Nucleus accumbens (tissue), 56 donors: ENCODE measurements at places on chromosomes 12 and 14.

DNA sequence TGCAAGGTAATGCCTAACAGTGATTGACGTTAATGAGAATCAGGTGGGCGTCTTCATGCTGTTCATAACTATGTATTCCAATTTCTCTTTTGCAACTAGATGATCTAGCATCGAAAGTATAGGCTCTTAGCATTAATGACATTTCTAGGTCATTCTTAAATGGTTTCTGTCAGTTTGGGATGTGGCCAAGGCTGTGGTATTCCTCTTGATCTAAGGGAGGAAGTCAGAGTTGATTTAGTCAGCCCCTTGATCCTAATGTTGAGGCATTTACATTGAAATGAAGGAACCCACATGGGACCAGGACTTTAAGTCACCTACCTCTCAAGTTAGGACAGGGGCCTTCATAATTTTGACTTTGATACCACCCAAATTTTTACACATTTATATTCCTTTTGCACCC is 448.1 kb downstream of the NPAS3 start:
- DNase-seq: no peak

GRCh38 chr12:53221203-53222080 is 10.6 kb downstream of the RARG start:
- DNase-seq: peak; percentile 62

DNA sequence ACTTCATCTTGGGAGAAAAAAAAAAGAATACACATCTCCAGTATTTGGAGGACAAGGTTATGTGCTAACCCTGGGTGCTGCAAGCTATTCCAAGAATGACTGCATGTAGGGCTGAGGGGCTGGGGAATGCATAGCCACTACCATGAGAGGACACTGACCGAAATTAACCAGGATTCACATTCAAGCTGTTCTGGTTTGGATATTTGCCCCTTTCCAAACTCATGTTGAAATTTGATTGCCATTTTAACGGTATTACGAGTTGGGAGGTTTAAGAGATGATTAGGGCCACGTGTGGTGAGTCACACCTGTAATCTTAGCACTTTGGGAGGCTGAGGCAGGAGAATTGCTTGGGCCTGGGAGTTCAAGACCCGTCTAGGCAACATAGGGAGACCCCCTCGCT is 18.5 kb upstream of the MARK3 start:
- no peak for DNase-seq

DNA sequence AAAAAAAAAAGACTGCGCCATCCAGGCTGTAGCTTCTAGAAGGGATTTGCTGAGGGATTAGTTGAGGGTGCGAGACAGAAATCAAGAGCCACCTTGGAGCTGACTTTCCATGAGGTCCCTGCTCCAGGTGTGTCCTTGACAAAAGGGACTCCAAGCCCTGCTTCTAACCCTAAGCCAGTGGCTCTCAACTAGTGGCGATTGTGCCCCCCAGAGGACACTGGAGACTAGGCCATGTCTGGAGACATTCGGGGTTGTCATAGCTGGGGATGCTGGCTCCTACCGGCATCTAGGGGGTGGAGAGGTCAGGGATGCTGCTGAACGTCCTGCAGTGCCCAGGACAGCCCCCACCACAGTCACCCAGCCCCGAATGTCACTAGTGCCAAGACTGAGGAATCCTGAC is 40.6 kb downstream of the SPRING1 start:
- no peak for DNase-seq

DNA sequence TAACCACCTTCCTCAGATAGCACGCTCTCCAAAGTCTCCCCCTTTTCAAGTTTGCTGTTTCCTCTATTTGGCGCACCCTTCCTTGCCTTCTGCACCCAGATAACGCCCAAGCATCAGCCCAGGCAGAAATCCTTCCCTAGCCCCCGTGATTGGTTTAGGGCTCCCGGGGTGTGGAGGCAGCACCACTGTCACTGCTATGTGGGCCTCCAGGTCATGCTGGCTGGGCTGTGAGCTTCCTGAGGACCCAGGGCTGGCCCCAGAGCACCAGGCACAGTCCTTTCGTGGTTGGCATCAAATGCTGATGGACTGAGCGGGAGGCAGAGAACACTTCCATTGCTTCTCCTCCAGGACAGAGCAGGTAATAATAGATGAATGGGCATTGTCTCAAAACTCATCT is 311.4 kb downstream of the BCL11B start:
- DNase-seq: no peak

- no peak for DNase-seq
Measured at GRCh38 chr14:71261206-71261605, 353.9 kb downstream of the PCNX1 start.

DNA sequence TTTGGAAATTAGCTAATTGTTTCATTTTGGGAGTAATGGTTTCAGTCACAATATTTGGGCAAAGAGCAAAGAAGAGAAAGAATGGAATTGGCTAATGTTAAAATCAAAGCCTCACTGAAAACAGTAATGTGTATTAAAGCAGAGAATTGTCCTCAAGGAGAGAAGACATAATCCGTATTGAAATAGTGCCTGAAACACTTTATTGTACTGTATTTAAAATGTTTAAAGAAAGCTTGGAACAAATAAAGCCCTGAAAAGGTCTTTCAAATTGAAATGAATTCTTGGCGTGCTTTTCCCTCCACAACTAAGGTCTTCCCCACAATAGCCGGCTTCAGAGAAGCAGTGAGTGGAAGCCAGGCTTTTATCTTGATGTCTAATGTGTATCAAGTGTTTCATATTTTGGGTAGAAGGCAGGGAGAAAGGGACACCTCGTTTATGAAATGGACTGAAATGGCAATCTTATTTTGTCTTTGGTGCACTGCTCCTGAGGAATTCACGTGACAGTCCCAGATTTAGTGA is 212.9 kb upstream of the CRY1 start:
- DNase-seq: no peak

- no peak for DNase-seq
Measured at GRCh38 chr12:71731439-71732356, 23.0 kb upstream of the RAB21 start.

DNA sequence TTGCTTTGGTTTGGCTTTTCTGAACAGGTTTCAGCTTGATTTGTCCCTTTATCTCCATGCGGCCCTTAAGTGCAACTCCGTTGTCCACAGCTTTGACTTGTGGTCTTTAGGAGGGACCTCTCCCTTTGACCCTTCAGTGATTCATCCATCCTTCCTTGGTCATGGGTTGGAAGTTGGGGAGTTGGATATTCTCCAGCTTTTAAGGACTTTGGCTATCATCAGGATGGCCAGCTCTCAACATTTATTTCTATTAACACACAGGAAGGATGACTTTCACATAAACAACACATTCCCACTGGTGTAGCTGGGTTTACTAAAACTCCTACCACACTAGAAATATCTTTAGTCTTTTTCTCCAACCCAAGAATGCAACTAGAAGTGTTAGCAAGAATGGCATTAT is 50.9 kb upstream of the E2F7 start:
- no peak for DNase-seq

GRCh38 chr14:71675126-71675899 is 256.9 kb upstream of the RGS6 start:
- peak; percentile 56 for DNase-seq

- no peak for DNase-seq
Measured at GRCh38 chr12:10339053-10339840, 31.6 kb downstream of the KLRD1 start.

DNA sequence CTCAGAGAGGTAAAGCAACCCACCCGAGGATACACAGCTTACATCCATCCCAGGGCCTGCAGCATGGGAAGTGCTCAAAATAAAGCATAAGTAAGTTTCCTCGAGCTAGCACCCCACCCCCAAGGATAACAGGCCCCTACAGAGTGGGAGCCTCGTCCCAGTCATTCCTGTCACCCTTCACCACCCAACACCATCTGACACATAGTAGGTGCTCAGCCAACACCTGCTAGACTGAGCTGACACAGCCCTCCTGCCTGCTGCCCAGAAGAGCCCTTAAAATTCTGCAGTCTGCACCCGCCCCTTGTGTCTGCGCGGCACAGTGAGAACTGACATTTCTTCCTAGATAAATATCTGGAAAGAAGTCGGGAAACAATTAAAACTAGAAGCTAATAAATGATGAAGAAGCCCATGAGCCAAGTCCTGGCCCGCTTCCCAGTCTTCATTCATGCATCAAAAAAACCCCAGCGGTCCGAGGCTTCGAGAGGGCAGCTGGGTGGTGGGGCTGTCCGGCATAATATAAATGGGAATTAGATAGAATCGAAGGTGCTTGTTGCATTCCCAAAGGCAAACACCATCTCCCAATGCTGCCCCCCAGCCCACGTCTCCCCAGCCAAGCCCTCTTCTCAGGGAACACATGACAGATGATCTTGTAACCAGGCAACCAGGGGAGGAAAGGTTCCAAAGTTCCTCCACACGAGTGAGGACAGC is 76.2 kb downstream of the BCL11B start:
- DNase-seq: peak; percentile 33

- DNase-seq: no peak
Measured at GRCh38 chr14:68477110-68477455, 315.8 kb downstream of the ZFP36L1 start.

- no peak for DNase-seq
Measured at GRCh38 chr12:68924546-68924945, 8.4 kb downstream of the CPM start.

DNA sequence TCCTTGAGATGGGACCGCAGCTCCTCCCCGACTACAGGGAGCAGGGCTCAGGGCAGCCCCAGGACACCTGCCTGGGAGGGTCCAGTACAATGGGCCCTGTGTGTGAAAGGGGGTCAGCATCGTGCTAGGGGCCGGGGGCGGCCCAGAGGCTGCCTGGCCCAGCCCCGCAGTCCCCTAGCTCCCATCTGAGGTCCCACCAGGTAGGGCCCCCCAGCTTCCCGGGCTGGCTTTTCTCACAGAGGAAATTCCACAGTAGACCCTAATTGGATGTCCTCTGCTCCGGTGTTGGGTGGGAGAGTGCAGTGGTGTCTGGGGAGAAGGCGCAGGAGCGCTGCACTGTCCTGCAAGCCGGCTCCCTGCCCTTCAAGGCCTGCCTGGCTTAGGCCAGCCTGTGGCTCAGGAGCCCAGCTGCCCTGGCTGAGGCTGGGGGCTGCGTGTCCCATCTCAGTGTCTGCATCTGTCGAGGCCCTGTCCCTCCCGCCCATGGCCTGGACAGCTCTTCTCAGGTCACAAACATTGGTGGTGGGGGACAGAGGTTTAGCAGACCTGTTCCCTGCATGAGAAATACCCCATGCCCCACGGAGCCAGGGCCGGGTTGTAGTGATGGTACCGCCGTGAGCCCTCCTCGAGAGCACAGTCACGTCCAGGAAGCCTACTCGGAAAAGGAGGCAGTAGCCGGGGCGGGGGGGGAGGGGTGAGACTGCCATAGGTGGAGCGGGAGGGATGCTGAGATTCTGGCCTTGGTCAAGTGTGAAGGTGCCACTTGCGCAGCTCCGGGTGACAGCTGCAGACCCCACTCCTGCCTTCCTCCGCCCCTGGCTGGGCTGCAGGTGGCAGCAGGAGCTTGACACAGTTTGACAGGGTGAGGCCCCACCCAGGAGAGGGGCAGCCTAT is 11.6 kb downstream of the HIP1R start:
- no peak for DNase-seq

DNA sequence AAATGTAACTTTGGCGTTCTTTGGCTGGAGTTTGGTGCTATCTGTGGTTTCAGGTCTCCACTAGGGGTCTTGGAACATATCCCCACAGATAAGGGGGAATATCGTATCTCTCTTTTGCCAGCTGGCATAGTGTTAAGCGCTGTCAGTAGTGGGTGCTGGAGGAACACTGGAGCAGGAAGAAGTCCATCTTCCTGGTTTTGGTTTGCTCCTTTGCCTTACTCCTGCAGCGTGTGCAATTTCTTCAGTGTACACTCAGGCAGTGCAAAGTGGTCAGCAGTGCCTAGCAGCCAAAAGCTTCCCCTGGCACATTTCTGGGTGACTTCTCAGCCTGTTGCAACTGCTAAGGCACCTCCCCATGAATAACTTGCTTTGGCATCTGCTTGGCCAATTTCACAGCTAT is 11.7 kb upstream of the RIPK3 start:
- DNase-seq: no peak

GRCh38 chr12:70002097-70002911 is 177.3 kb downstream of the MYRFL start:
- DNase-seq: no peak

DNA sequence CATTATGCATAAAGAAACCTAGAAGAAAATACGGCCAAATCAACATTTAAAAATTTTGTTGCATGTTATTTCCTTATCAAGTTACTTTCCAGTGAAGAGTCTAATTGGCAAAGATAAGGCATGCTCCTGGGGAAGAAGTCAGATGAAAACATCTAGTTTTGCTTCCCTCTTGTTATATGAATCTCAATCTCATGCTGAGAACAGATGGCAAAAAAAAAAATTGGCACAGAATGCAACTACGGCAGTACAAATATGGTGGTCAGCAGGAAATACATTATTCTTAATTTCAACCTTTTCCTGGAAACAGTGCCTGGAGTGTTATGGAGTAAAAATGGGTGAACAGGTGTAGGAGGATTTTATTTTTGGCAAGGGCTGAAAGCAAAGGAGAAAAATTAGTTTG is 32.8 kb downstream of the HECTD4 start:
- DNase-seq: no peak

GRCh38 chr12:57143454-57143853 is 4.0 kb downstream of the LRP1-AS start:
- no peak for DNase-seq

- DNase-seq: no peak
Measured at GRCh38 chr14:88941414-88941813, 117.0 kb downstream of the TTC8 start.

GRCh38 chr14:52485350-52485960 is 66.8 kb downstream of the TXNDC16 start:
- DNase-seq: no peak

- no peak for DNase-seq
Measured at GRCh38 chr12:108570743-108571608, 8.6 kb downstream of the ISCU start.

GRCh38 chr12:98578821-98579220 is 14.7 kb upstream of the SLC25A3 start:
- DNase-seq: no peak

DNA sequence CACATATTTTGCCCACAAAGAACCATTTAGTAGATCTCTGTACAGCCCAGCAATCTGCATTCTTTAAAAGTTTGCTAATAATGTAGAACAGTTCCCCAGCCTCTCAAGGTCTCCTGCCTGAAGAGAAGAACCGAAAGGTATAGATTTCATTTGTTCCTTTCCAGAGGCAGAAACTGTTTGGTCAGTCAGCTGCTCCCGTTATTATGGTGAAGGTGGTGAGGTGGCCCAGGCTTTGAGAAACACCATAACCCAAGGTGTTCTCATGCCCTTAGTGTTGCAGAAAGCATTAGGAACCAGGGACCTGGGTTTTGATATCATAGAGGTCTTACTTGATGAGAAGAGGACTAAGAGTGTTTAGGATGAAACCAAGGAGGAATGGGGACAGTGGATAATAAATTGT is 65.3 kb downstream of the SUSD6 start:
- DNase-seq: no peak

- no peak for DNase-seq
Measured at GRCh38 chr12:22477894-22478287, 66.5 kb downstream of the C2CD5 start.

- no peak for DNase-seq
Measured at GRCh38 chr14:61586544-61587055, 108.7 kb upstream of the HIF1A start.

DNA sequence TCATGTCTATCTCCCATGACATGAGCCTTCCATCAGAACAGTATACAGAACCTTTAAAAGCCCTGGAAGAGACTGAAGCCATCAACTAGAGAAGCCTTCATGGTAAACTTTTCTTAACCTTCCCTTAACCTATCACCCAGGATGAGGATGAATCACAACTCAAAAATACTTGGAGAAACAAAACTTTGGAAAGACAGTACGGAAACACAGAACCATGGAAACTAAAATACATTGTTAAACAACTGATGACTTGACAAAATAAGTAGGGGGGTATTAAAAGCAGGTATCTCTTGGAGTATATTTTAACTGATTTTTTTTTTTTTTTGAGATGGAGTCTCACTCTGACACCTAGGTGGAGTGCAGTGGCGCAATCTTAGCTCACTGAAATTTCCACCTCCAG is 8.7 kb downstream of the TM7SF3 start:
- no peak for DNase-seq
